ENCODE measurements at places on chromosomes 16 and 17. TPM values are rescaled to one million over a fixed set of nuclear protein-coding genes. Genes with fewer than 3 reads are reported as not detected.

DNA sequence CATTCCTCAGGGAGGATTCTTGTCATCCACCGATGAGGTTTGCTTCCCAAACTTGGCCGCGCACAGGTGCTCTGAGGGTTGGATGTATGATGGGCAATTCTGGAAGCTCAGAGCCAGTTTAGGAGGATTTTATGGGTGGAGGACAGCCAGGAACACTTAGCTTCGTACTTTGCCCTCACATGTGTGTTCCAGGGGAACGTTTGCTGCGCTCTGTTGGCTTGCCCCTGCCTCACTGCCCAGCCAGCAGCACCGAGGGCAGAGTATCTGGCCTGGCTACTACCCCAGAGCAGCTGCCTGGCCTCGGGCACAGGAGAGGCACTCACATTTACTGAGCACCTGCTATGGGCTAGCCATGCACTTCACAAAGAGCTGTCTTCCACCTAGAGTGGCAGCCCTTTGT lies 14.1 kb downstream of the SEZ6 start:
- DNase-seq: no peak

Gene KRTAP9-8
- not detected for polyA plus RNA-seq

Gene FMNL1
- 6.5 TPM for polyA plus RNA-seq

- DNase-seq: no peak
Observed at GRCh38 chr17:2110436-2110835, 55.5 kb downstream of the HIC1 start.

GRCh38 chr17:31388770-31389656 lies 2.5 kb upstream of the RAB11FIP4 start:
- no peak for DNase-seq

GRCh38 chr16:73289232-73289631 lies 241.3 kb upstream of the ZFHX3 start:
- DNase-seq: no peak

GRCh38 chr16:63568164-63568563 lies 1531.9 kb upstream of the CDH8 start:
- DNase-seq: no peak

DNA sequence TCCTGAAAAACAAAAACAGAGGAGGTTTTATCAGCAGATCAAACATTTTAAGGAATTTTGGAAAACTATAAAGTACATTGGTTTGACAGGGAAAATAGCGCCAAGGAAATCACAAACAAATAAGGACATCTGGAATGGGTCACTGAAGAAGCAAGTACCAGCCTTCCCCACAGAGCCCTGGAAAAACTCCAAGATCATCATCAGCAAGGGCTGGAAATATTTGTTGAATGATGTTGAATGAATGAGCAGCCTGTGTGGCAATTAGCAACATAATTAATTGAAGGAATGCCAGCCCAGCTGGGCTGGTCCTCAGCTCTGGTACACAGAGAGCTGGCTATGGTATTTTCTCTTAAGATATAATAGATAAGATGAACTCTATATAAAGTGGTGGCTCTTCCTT lies 290.4 kb downstream of the HS3ST3A1 start:
- no peak for DNase-seq

Gene PLD6
- 5.2 TPM for polyA plus RNA-seq

GRCh38 chr16:58336332-58337089 lies 41.7 kb upstream of the PRSS54 start:
- DNase-seq: peak; percentile 60

GRCh38 chr17:80612997-80613731 lies 68.5 kb downstream of the RPTOR start:
- no peak for DNase-seq

GRCh38 chr16:57030346-57030902 lies 41.1 kb downstream of the NLRC5 start:
- DNase-seq: no peak

Gene GLTPD2
- 5.7 TPM for polyA plus RNA-seq

Gene C16orf82
- not detected for polyA plus RNA-seq

DNA sequence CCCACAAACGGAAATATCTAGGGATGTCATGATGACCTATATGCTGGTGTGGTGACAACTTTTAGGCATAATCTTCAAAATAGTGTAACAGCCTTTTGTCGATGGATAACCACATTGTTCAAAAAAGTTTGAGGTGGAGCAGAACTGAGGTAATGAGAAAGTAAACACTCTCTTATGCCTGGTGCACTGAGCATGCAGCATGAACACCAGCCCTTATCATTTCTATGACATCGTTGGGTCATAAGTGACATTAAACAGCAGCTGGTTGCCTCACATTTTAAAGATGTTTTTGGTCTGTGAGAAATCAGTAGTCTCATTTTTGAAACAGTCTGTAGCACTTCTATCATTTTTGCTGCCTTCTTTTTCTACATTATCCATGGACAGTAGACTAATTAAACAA lies 1.8 kb downstream of the KRT23 start:
- DNase-seq: no peak

- no peak for DNase-seq
Observed at GRCh38 chr16:28823291-28823872, 583 bp downstream of the ATXN2L start.

DNA sequence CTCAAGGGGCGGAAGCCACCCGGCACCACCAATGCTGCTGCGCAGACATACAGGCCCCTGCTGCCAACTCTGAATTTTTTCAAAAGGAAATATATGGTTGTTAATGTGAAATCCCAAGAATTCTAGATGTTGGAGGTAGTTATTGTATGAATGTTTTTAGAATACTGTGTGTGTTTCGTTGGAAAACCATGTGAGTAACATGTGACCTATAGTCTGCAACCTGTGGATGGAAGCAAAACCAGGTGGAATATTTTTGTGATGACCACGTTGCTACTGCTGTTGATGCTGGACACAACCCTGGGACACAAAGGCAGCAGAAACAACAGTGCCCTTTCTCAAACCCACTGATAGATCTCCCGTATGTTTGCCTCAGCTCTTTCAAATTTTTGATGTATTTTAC lies 376.3 kb upstream of the SALL1 start:
- no peak for DNase-seq

- DNase-seq: no peak
Observed at GRCh38 chr16:15037003-15037402, 18.9 kb downstream of the NTAN1 start.

- DNase-seq: no peak
Observed at GRCh38 chr16:82295290-82296201, 125.5 kb upstream of the MPHOSPH6 start.

Gene QPRT
- polyA plus RNA-seq: 172 TPM

All from left renal cortex interstitium (tissue), 4 donors.